COR-L47 (cell line): ENCODE measurements at places on chromosomes 5 and 9.

DNA sequence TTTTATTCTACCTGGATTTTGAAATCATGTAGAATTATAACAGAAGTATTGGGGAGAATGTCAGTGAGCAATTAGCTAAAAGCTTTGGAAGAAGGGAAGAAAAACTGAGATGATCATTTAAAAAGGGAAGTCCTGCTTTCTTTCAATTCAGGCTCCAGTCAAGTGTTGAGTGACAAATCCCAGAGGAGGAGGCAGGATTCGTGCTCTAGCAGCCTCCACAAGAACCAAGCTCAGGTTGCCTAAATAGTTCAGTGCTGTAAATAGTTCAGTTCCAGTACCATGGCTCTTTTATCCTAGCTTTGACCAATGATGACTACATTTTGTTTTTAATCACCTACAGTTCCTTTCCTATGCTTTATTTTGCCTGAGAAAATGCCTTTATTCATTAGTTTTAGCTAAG lies 204.9 kb upstream of the NREP start:
- no peak for DNase-seq

GRCh38 chr9:24841993-24842392 lies 296.3 kb upstream of the IZUMO3 start:
- no peak for DNase-seq

GRCh38 chr9:76562511-76562911 lies 103.5 kb downstream of the GCNT1 start:
- DNase-seq: no peak

DNA sequence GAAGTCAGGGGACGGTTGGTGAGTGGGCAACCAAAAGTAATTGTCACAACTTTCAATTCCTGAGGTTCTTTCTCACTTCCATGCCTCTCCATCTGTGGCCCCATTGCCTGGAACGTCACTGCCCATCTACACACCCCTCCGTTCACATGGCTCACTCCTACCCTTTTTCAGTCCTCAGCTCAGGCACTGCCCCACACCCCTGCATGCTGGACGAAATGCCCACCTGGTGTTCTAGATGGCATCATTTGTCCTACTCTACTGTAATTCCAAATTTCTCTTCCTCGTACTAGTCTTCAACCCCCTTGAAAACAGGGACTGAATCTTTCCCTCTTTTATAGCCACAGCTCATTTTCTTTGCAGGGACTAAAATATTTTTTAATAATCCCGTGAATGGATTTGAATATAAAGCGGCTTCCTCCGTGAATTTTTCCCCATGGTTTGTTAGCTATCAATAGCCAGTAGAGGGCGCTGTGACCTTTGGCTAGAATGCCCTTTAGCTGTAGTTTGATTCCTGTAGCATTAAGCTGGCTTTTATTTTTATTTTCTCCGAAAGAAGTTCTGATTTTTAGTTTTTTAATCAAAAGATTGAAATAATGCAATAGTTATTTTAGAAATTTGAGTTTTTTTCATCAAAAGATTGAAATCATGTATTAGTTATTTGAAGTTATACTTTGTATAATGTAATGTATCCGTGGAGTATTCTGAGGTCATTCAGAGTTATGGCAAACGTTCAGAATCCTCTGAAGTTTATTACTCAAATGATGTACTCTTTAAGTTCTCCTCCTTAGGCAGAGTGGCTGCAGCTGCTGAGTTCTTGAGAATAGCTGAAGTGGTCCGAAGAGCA lies 232.1 kb downstream of the SH3GL2 start:
- DNase-seq: peak; percentile 76

- DNase-seq: no peak
Observed at GRCh38 chr5:80033513-80033912, 1.6 kb upstream of the THBS4 start.
